RWPE2 (cell line): ENCODE measurements at places on chromosomes 3 and 15.

- H3K27ac ChIP-seq: no peak overlapping the region
- H3K36me3 ChIP-seq: peaks cover 52% of the 10 kb centered on the region
- no peak for DNase-seq
- H3K4me1 ChIP-seq: no peaks in the 10 kb centered on the region
These were observed 188.6 kb downstream of the FNDC3B start for GRCh38 chr3:172228036-172228415.

DNA sequence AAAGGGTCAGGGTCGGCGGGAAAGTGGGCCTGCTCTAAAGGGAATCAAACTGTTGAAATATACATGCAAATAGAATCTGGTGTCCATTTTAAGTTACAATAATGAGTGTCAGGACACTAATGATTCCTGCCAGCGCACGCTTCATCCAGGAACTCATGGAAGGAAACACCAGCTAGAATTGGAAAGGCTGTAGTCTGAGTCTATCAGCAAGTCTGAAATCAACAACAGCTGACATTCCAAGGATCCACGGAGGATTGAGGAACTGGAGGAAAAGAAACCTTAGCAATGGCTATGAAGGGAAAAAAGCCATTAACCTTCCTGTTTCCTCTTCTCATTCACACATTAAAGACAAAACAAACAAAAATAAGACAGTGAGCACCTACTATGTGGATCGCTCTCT lies 1063.1 kb downstream of the NTRK3 start:
- H3K36me3 ChIP-seq: no peaks in the 10 kb centered on the region
- H3K27ac ChIP-seq: no peak overlapping the region
- H3K4me1 ChIP-seq: no peaks in the 10 kb centered on the region
- H3K27me3 ChIP-seq: no peaks in the 10 kb centered on the region
- H3K4me3 ChIP-seq: no peak overlapping the region

- DNase-seq: no peak
- H3K4me1 ChIP-seq: peaks cover 9% of the 10 kb centered on the region
- H3K36me3 ChIP-seq: peaks cover 94% of the 10 kb centered on the region
- no peak overlapping the region for H3K4me3 ChIP-seq
- H3K27ac ChIP-seq: no peak overlapping the region
- no peaks in the 10 kb centered on the region for H3K27me3 ChIP-seq
These were observed 66.3 kb upstream of the CRTC3 start for GRCh38 chr15:90463381-90463780.

DNA sequence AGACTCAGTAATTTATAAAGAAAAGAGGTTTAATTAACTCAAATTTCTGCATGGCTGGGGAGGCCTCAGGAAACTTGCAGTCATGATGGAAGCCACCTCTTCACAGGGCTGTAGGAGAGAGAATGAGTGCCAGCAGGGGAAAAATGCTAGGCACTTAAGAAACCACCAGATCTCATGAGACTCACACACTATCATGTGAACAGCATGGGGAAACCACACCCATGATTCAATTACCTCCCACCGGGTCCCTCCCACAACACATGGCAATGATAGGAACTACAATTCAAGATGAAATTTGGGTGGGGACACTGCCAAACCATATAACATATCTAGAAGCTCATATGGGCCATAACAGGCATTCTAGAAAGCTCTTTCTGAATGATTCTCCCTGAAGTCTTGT lies 190.3 kb downstream of the WNT5A start:
- H3K27ac ChIP-seq: no peak overlapping the region
- no peak for DNase-seq
- no peaks in the 10 kb centered on the region for H3K36me3 ChIP-seq

DNA sequence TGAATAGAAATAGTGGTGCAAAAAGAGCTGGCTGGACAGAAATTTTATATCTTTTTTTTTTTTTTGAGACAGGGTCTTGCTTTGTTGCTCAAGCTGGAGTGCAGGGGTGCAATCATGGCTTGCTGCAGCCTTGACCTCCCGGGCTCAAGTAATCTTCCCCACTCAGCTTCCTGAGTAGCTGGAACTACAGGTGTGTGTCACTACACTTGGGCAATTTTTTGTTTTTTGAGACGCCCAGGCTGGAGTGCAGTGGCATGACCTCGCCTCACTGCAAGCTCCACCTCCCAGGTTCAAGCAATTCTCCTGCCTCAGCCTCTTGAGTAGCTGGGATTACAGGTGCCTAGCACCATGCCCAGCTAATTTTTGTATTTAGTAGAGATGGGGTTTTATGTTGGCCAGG lies 22.4 kb downstream of the CHRNA3 start:
- no peak overlapping the region for H3K27ac ChIP-seq
- H3K27me3 ChIP-seq: no peaks in the 10 kb centered on the region
- H3K4me3 ChIP-seq: no peak overlapping the region
- H3K36me3 ChIP-seq: peaks cover 4% of the 10 kb centered on the region; the same call in 1 of the 2 replicates
- DNase-seq: no peak

- H3K27me3 ChIP-seq: no peaks in the 10 kb centered on the region
- no peak overlapping the region for H3K27ac ChIP-seq
- H3K4me1 ChIP-seq: peaks cover 45% of the 10 kb centered on the region
- peaks cover 51% of the 10 kb centered on the region for H3K36me3 ChIP-seq
These were observed 15.8 kb downstream of the TMEM43 start for GRCh38 chr3:14140668-14141067.

- no peaks in the 10 kb centered on the region for H3K27me3 ChIP-seq
- no peak overlapping the region for H3K4me3 ChIP-seq
- no peak overlapping the region for H3K27ac ChIP-seq
- no peaks in the 10 kb centered on the region for H3K4me1 ChIP-seq
These were observed 591.6 kb upstream of the AGTR1 start for GRCh38 chr3:148106062-148106461.

GRCh38 chr3:127821394-127821793 lies 921 bp downstream of the MGLL start:
- peak overlapping the region; percentile 82 for H3K27ac ChIP-seq
- no peaks in the 10 kb centered on the region for H3K27me3 ChIP-seq
- DNase-seq: no peak
- H3K36me3 ChIP-seq: peaks cover 22% of the 10 kb centered on the region

GRCh38 chr15:100612539-100612938 lies 10.2 kb downstream of the ASB7 start:
- no peaks in the 10 kb centered on the region for H3K27me3 ChIP-seq
- no peaks in the 10 kb centered on the region for H3K4me1 ChIP-seq
- DNase-seq: no peak
- peaks cover 80% of the 10 kb centered on the region for H3K36me3 ChIP-seq
- H3K4me3 ChIP-seq: no peak overlapping the region
- no peak overlapping the region for H3K27ac ChIP-seq

DNA sequence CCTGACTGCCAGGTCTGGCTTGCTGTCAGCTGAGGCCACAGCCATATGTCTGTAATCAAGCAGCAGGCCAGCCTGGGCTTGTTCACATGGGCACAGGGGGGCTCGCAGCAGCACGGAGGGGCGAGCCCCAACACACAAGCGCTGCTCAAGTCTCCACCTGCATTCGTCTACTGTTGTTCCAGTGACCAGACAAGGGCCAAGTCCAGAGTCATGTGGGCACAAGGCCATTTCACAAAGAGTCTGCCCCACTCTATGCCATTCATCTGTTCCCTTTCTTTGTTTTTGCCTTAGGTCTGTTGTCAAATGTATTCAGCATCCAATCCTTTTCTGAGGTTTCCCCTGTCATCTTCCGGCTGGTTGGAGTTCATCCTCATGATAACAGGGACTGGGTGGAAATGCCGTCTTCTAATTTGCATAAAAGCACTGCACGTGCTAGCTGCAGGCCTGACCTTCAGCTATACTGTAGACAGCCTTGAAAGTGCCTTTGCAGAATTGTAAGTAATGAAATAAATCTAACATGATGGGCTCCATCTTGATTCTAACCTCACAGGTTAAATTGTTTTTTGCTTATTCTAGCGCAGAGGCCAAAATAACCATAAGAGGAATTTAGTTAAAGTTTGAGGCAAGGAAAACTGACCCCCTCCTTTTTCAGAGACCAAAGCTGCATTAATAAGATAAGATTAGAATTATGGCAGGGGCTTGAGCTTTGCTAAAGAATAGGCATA lies 28.6 kb upstream of the KBTBD12 start:
- peaks cover 4% of the 10 kb centered on the region for H3K4me1 ChIP-seq
- no peak overlapping the region for H3K27ac ChIP-seq
- no peak for DNase-seq
- H3K27me3 ChIP-seq: no peaks in the 10 kb centered on the region

DNA sequence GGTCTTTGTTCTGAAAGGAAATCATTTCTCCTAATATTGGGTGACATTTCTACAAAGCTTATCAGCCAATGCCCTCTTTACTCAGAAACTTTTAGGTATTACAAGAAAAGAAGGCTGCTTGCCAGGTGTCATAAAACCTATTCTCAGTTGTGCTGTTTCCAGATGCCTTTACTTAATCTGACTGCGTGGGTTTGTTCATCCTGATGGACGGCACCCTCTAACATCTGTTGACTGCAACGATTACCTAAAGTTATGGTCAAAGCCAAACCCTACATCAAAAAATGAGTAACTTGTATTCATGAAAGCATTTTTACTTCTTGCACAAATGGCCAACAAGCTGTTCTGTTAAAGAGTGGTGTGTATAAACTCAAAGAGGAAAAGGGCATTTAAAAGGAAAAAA lies 207.7 kb upstream of the PDZRN3 start:
- no peaks in the 10 kb centered on the region for H3K27me3 ChIP-seq
- no peaks in the 10 kb centered on the region for H3K4me1 ChIP-seq
- no peaks in the 10 kb centered on the region for H3K36me3 ChIP-seq
- no peak overlapping the region for H3K4me3 ChIP-seq
- no peak overlapping the region for H3K27ac ChIP-seq
- no peak for DNase-seq

DNA sequence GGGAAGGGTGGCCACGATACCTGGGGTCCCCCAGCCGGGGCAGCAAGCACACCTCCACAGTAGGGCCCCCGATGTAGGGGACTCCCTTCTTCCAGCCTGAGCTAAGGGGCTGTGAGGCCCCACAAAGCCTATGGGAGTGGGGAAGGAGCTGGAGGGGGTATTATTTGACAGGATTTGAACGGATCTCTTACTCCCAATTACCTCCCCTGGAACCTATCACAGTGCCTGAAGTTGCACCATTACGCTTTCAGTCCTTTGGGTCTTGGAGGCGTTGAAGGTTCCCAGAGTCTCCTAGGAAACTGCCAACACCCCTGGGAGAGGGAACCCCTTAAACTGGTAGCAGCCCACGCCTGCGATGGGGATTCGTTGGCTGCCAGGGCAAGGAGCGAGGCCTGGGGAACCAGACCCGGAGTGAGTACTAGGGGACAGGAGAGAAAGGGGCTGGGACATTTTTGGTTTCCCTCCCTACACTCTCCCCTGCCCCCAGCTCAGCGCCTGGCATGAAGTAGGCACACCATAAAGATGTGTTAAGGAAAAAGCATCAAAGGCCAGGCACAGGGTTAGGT lies 409 bp upstream of the LHFPL4 start:
- DNase-seq: no peak
- peak overlapping the region; percentile 29 for H3K4me3 ChIP-seq
- H3K27ac ChIP-seq: no peak overlapping the region

- H3K4me3 ChIP-seq: no peak overlapping the region
- H3K27me3 ChIP-seq: no peaks in the 10 kb centered on the region
These were observed 154.6 kb downstream of the NUP210 start for GRCh38 chr3:13265507-13265906.

DNA sequence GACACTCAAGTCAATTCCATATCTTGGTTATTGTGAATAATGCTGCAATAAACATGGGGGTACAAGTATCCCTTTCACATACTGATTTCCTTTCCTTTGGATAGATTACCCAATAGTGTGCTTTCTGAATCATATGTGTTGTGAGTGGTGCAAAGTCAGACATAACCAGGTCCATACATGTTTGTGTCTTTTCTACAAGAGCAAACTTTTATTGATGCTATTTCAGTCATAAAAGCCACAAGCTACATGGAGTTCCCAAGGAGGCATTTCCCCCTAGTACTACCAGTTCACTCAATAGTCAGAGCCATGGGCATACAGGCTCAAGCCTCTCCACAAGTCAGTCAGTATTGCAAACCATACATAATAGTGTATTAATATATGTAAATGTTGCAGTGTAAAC lies 10.1 kb downstream of the CEP63 start:
- H3K4me1 ChIP-seq: no peaks in the 10 kb centered on the region
- DNase-seq: no peak
- H3K27me3 ChIP-seq: no peaks in the 10 kb centered on the region
- H3K27ac ChIP-seq: no peak overlapping the region
- no peak overlapping the region for H3K4me3 ChIP-seq

GRCh38 chr3:185705498-185705897 lies 119.3 kb downstream of the IGF2BP2 start:
- no peaks in the 10 kb centered on the region for H3K27me3 ChIP-seq
- H3K36me3 ChIP-seq: peaks cover 6% of the 10 kb centered on the region; the same call in 1 of the 2 replicates
- no peak overlapping the region for H3K4me3 ChIP-seq
- H3K27ac ChIP-seq: no peak overlapping the region
- no peak for DNase-seq

GRCh38 chr15:81865850-81866537 lies 179.8 kb downstream of the MEX3B start:
- no peaks in the 10 kb centered on the region for H3K4me1 ChIP-seq
- no peak overlapping the region for H3K27ac ChIP-seq
- no peak for DNase-seq
- no peaks in the 10 kb centered on the region for H3K36me3 ChIP-seq
- no peaks in the 10 kb centered on the region for H3K27me3 ChIP-seq
- H3K4me3 ChIP-seq: no peak overlapping the region

GRCh38 chr15:31221936-31222515 lies 104.6 kb upstream of the KLF13 start:
- peaks cover 10% of the 10 kb centered on the region for H3K4me1 ChIP-seq
- H3K27ac ChIP-seq: no peak overlapping the region
- no peak for DNase-seq
- H3K36me3 ChIP-seq: no peaks in the 10 kb centered on the region
- no peak overlapping the region for H3K4me3 ChIP-seq
- no peaks in the 10 kb centered on the region for H3K27me3 ChIP-seq

GRCh38 chr3:85758442-85758841 lies 799.7 kb downstream of the CADM2 start:
- no peaks in the 10 kb centered on the region for H3K36me3 ChIP-seq
- no peak for DNase-seq
- no peaks in the 10 kb centered on the region for H3K27me3 ChIP-seq
- H3K4me1 ChIP-seq: peaks cover 15% of the 10 kb centered on the region
- H3K27ac ChIP-seq: no peak overlapping the region
- no peak overlapping the region for H3K4me3 ChIP-seq

DNA sequence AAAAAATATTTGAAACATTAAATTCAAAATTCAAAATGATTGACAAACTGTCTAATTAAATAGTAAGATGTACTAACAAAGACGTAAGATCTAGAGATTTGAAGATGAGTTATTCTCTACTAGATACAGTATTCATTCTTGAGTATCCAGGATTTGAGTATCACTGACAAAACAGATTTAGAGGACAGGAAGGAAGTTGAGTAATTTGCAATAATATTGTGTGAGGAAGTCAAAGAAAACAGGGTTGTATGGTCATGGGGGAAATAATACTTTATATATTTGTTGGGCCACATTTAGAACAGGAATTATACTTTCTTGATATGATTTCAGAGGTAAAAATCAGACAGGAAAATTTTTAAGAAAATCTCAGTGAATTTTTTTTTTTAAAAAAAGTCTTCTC lies 393.1 kb upstream of the CDIN1 start:
- DNase-seq: no peak
- H3K4me3 ChIP-seq: no peak overlapping the region
- no peaks in the 10 kb centered on the region for H3K4me1 ChIP-seq
- H3K27ac ChIP-seq: no peak overlapping the region
